ENCODE measurements at places on chromosomes 4 and X.

DNA sequence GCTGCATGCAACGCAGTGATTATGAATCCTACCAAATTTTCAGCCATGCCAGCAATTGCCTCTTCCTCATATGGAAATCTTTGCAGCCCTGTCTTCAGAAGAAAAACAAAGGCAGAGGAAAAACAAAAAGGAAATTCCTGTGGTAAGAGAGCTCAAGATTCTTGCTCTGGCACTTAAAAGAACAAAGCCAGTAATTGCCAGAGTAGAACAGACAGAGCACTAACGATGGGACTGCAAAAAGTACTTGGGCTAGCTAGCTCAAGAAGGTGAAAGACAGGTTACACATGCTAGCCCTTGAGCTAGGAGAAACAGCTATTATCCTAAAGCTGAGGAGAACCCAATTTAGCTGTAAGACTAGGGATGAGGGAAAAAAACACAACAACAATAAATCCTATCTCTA is 582.3 kb downstream of the KCNIP4 start:
- no peak for DNase-seq

GRCh38 chr4:7475207-7475606 is 40.5 kb upstream of the PSAPL1 start:
- DNase-seq, result no peak

DNA sequence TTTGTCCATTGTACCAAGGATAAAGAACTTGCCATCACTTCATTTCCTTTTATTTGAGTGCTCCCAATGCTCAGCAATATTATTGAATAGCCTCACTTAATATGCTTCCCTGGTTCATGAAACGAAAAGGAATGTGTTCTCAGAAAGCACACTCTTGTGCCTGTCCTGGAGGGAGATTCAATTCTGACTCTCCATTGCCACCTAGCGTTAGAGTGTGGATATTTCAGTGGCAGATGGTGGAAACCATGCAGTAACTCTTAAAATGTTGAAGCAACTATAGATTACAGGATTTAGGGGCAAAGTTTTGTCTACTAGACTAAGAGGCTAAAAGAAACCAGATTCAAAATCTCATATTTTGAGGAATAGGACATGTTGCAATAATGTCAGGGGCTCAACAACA is 36.0 kb downstream of the GAB3 start:
- DNase-seq, result peak; percentile 21

- DNase-seq, result no peak
Measured at GRCh38 chrX:125132274-125132673, 187.4 kb upstream of the TEX13C start.

- DNase-seq, result no peak
Measured at GRCh38 chrX:121755541-121755940, 708.1 kb downstream of the GLUD2 start.

GRCh38 chr4:28373601-28374000 is 1513.0 kb downstream of the STIM2 start:
- DNase-seq, result no peak

DNA sequence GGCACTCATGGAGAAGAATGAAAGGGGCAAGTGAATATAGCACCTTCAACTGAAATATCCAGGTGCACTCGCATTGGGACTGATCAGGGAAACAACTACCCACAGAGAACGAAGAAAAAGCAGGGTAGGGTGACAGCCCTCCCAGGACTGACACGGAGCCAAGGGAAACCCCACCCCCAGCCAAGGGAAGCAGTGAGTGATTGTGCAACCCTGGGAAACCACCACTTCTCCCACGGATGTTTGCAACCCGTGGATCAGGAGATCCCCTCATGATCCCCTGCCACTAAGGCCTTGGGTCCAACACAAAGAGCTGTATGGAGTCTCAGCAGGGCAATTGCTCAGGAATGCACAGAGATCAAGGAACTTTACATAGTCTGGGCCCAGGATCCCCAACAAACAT is 158.5 kb upstream of the HCCS start:
- no peak for DNase-seq

- DNase-seq, result no peak
Measured at GRCh38 chr4:15714646-15715435, 12.0 kb downstream of the BST1 start.

DNA sequence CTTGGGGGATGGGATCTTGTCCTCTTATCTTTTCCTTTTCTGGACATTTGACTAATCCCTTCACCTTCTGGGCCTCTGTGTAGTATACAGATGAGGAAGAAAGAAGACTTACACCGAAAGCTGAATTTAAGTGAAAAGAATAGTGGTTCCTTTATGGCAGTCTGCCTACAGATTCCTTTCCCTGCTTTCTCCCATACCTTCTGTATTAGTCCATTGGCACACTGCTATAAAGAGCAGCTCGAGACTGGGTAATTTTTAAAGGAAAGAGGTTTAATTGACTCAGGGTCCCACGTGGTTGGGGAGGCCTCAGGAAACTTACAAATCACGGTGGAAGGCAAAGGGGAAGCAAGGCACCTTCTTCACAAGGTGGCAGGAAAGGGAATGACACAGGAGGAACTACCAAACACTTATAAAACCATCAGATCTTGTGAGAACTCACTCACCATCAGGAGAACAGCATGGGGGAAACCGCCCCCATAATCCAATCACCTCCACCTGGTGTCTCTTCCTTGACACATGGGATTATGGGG is 34.0 kb upstream of the CD38 start:
- DNase-seq, result no peak

- DNase-seq, result no peak
Measured at GRCh38 chr4:135032670-135033069, 831.1 kb upstream of the PABPC4L start.

DNA sequence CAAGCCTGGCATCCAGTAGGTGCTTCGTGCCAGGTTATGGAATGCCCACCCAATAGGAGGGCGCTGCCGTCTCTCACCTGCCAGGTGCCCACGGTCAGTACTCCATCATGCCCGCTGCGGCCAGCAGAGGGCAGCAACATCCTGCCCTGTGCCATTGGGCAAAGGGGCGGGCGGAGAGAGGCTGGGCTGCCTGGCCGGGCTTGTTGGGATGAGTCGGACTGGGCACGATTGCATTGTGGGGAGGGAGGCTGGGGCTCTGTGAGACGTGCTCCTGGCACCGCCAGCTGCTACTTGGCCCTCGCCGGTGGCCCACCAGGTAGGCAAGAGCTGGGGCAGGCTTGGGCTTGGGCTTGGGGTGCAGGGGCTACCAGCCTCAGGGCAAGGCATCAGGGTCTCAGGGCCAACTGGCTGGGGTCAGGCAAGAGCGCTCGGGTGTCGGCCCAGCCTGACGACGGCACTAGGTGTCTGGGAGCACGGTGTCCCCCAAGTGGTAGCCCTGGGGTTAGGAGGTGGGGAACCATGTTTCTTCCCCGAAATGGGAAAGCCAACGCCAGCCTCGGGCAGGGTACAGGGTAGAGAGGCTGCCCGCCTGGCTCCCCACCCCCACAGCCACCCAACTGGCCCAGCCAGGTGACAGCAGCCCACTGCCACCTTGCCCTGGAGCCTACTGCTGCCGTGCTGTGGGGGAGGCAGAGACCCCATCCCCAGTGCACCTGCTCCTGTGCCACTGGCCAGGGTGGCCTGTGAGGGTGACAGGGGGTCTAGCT is at the start of gene PLXNB3:
PLXNB3 (plus strand) TSS at position 261 of the 767 bp plus-strand sequence. CDS start 1,287 bp downstream, outside the sequence.
- peak; percentile 43 for DNase-seq

- no peak for DNase-seq
Measured at GRCh38 chrX:110182362-110182761, 135.5 kb downstream of the AMMECR1 start.

DNA sequence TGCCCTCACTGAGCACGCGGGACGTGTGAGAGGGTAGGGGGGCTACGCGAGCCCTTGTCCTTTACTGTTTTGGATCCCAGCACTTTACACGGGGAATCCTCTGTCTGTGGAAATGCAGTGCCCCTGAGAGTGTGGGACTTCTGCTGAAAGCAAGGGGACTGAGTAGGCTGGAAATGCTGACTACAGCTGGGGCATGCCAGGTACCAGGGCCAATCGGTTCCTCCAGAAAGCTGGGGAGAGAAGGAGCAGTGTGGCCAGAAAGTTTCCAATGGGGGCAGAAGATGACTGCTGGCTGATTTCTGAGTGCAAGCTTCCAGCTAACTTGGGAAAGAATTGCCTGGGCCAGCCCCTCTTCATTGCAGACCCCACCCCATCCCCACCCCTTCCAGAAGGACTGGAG is 1.5 kb downstream of the NHSL2 start:
- no peak for DNase-seq

GRCh38 chr4:84878546-84878945 is 87.9 kb downstream of the WDFY3 start:
- DNase-seq, result no peak

- no peak for DNase-seq
Measured at GRCh38 chr4:185713731-185714130, 98.3 kb downstream of the SORBS2 start.

- no peak for DNase-seq
Measured at GRCh38 chrX:41167888-41168287, 82.6 kb downstream of the USP9X start.

GRCh38 chr4:127403471-127404084 is 229.2 kb upstream of the INTU start:
- no peak for DNase-seq

GRCh38 chr4:76624241-76624681 is 189.2 kb downstream of the SHROOM3 start:
- DNase-seq, result no peak

- DNase-seq, result no peak
Measured at GRCh38 chr4:163378661-163379060, 35.0 kb downstream of the NPY5R start.

- no peak for DNase-seq
Measured at GRCh38 chr4:26717332-26717731, 133.4 kb downstream of the TBC1D19 start.

DNA sequence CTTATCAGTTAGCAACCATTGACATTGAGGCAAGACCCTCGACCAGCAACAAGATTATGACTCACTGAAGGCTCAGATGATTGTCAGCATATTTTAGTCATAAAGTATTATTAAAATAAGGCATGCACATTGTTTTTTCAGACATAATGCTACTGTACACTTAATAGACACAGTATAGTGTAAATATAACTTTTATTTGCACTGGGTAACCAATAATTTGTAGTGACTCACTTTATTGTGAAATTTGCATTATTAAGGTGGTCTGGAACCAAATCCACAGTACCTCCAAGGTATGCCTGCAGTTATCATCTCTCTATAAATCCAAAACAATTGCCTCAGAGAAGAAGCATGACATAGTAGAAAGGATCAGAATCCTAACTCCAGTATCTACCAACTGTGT is 330.1 kb upstream of the SMIM31 start:
- no peak for DNase-seq

GRCh38 chr4:129355516-129355915 is 259.6 kb downstream of the C4orf33 start:
- DNase-seq, result no peak

DNA sequence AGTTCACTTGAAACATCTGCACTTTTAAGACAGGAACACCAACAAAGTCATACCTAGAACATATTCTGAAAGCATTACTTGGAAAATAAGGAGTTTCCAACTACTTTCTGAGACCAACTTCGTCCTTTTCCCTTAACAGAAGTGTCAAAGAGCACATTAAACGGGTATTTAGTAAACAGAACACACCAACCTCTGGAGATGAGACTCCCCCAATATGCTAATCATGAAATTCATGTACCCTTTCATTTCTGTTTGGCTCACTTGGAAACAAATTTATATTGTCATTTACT is 69.2 kb downstream of the NOCT start:
- no peak for DNase-seq

- no peak for DNase-seq
Measured at GRCh38 chr4:94507708-94508107, 56.0 kb downstream of the PDLIM5 start.

Data from activated CD8-positive, alpha-beta memory T cell treated with anti-CD3 and anti-CD28 coated beads for 4 hours (primary cell).